RCC 7860 (cell line): ENCODE measurements at places on chromosomes 5 and 9.

- DNase-seq, result no peak
Measured at GRCh38 chr9:86891091-86891490, 56.2 kb downstream of the GAS1 start.

- no peak for DNase-seq
Measured at GRCh38 chr5:57431759-57432158, 50.9 kb downstream of the ACTBL2 start.

DNA sequence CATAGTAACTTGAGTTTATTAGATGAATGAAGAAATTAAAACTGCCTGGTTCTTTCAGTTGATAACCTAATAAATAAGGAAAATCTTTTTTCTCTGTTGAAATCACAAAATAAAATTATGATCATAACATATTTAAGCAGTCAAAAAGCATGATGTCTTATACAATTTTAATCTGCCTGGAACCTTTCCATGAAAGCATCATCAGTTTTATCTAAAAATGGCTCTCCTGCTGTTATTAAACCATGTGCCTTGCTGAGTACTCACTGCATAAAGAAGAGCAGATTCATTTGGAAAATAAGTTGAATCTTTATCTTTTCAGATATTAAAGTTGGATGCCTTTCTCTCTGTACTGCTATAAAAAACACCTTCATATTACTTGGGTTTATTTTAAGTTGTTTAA is 148.8 kb downstream of the SLC24A2 start:
- DNase-seq, result no peak

DNA sequence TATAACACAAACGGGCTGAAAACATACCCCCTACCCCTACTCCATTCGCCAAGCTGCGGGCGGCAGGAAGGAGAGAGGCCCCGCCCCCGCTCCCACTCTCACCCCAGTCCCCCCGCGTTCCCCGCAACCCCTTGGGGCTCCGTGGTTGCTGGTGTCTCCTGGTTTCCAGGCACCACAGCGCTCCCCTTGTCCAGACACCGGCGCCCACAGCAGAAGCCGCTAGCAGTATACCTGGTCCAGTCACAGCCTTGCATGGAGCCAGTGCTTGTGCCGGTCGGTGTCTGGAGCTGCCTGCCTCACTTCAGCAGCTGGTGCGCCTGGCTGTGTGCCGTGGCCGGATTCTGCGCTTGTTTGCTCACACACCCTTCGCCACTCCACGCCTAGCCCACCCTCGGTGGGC is 240.5 kb upstream of the DAB2 start:
- no peak for DNase-seq

GRCh38 chr9:36913393-36914211 is 120.5 kb downstream of the PAX5 start:
- DNase-seq, result no peak

DNA sequence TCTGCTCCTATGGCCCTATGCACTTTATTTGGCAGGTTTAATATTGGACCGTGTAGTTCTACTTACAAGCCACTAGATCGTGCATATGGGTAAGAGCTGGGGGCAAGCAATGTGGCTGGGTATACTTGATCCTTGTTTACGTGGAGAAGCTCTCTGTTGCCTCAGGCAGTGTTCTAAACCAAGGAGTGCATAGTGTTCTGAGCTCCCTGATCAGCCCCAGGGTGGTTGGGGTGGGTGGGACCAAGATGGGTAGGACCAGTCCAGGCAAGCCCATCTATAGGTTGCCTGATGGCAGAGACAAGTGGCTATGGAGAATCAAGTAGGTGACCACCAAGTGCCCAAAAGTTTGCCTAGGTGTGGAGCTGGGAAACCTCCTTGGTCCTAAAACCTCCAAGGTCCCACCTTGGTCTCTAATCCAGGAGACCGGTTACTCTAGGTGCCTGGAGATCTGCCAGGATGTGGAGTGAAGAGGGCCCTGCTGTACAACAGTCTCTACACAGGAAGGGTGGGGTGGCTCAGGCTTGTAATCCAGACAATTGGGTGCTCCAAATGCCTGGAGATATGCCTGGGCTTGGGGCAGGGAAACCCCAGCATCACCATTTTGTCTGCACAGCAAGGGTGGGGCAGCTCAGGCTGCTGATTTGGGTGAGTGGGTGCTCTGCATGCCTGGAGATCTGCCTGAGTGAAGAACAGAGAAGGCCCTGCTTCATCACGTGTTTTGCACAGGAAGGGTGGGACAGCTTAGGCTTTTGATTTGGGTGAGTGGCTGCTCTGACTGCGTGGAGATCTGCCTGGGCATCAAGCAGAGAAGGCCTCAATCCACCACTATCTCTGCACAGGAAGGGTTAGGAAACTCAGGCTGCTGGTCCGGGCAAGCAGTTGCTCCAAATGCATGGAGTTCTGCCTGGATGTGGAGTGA is 659.8 kb downstream of the TLE4 start:
- no peak for DNase-seq

GRCh38 chr5:134585966-134586365 is 46.7 kb downstream of the SAR1B start:
- no peak for DNase-seq

DNA sequence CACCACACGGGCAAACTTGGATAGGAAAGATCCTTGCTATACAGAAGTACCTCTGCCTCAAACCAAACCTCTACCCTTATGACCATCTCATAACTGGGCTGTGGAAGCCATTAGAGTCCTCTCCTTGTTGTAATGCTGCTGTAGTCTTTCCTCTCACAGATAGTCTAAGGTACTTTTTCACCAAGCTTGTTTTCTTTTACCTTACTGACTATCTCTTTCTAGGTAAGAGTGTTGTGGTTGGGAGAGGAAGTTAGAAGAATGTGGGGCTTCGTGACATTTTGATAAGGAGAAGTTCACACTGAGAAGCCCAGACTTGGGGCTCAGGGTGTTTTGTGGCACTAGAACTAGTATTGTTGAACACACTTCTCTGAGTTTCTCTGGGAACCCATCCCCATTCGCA is 8.9 kb downstream of the CFAP95 start:
- no peak for DNase-seq

GRCh38 chr9:96129747-96130146 is 172.2 kb downstream of the HSD17B3 start:
- no peak for DNase-seq

DNA sequence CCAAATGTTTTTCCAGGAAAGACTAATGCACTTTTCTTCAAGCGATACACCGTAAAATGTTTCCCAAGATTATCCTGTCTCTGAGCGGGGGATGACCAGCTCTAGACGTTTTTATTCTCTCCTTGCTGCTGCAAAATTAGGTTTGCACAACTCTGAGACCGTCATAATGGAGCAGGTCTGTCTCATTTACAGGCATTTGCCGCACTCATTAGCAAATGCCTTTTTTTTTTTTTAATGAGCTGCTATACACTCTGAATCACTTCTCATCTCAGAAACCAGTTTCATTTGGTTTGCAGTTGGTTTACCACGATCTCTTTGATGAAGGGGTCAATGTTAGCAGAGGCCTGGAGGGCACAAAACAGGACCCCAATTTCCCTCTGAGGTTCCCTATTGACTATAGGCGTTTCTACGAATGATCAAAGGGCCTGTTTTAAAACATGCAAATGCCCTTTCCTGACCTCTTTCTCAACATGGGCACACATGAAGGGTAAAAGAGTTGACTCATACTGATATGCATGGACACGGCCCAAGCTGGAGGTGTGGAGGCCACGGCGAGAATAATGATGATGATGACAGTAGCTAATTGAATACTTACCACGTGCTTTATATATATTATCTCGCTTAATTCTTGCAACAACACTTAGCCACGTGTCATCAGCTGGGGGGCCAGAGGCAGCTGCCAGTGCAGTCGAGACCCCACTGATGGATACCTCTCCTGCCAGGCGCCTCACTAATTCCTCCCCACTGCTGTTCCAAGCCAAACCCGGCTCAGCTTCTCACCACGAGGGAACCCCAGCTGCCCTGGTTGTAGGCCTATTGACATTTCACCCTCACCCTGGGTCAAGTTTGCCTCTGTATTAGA is 89.9 kb upstream of the PTCH1 start:
- DNase-seq, result no peak

- DNase-seq, result no peak
Measured at GRCh38 chr9:120879446-120879845, 2.5 kb upstream of the PHF19 start.

- no peak for DNase-seq
Measured at GRCh38 chr9:120654272-120654671, 60.0 kb downstream of the MEGF9 start.

GRCh38 chr9:37639841-37640240 is 10.9 kb upstream of the FRMPD1 start:
- DNase-seq, result no peak

- no peak for DNase-seq
Measured at GRCh38 chr5:148969291-148969690, 93.6 kb downstream of the SH3TC2 start.

- no peak for DNase-seq
Measured at GRCh38 chr9:117046666-117047327, 359.7 kb downstream of the TRIM32 start.

- no peak for DNase-seq
Measured at GRCh38 chr5:34930462-34930844, 1.1 kb downstream of the DNAJC21 start.

DNA sequence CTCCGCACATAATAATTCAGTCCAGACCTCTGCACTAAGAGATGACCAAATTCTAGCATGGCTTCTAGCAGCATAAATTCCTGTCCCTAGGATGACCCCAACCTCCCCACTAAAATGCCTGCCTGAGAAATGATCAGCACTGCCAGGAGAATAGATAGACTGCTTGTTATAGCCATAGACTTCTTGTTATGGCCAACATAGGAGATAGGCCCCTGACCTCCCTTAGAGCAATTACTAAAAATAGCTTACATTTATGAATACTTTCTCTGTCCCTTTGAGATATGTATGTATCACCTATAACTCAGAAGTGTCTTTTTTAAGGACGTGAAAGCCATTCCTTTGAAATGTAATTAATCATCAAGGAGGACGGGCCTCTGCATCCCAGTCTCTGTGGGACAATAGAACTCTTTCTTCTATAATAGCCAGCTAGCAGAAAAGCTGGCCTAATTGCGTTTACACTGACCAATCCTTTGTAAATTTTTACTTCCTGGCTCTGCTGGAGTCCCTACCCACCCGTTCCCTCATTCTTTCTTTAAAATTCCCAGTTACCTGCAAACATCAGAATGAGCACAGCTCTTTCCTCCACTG is 1002.7 kb downstream of the CDH18 start:
- no peak for DNase-seq

- DNase-seq, result no peak
Measured at GRCh38 chr9:101881508-101881907, 143.1 kb upstream of the GRIN3A start.

- peak; percentile 41 for DNase-seq
Measured at GRCh38 chr5:141848744-141849414, 29.3 kb downstream of the PCDH1 start.

GRCh38 chr9:77756449-77756848 is 108.3 kb upstream of the GNA14 start:
- DNase-seq, result no peak

DNA sequence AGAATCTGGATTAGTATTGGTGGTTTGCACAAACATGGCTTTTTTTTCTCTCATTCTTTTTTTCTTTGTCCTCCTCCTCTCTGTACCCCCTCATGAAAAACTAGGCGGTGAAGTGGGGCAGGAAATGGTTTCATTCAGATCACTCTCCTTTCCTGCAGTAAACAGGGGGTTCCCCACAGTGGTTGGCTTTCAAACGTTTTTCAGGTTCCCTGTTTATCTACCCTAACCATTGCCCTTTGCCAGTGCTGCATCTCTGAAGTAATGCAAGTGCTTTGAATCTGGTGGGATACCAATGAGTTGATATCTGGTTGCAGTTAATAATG is 29.8 kb downstream of the NR4A3 start:
- DNase-seq, result no peak

DNA sequence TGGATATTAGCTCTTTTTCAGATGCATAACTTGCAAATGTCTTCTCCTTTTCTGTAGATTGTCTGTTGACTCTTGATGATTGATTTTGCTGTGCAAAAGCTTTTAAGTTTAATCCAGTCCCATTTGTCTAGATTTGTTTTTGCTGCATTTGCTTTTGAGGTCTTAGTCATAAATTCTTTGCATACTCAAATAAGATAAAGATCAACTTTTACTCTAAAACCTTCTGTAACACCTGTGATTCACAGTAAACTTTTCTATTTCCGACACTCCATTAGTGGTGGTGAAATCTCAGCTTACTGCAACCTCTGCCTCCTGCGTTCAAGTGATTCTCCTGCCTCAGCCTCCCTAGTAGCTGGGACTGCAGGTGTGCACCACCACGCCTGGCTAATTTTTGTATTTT is 239.0 kb upstream of the ST8SIA4 start:
- no peak for DNase-seq

- DNase-seq, result no peak
Measured at GRCh38 chr9:134251296-134252069, 74.8 kb upstream of the RXRA start.

DNA sequence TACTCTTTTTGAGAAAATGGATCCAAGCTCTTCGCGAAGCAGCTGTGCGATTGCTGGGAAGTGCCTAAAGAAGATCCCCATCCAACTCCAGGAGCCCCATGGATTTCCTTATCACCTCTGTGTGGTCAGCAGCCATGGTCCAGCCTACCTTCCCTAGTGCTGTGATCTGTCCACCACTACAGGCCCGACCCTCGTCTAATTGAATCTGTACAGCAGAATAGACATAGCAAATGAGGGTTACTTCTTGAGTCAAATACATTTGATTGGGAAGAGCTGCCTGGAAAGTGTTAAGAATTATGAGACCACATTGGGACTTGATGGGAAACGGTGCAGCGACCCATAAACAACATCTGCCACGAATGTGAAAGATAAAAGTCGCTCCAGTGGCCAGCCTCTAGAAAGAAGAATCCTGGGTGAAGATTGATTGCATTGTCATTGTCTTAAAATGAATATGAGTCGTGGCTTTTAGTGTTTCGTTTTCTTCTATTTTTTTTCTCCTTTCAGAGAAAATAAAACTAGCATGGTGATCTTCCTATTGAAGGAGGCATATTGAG is 118.4 kb downstream of the PAM start:
- no peak for DNase-seq

DNA sequence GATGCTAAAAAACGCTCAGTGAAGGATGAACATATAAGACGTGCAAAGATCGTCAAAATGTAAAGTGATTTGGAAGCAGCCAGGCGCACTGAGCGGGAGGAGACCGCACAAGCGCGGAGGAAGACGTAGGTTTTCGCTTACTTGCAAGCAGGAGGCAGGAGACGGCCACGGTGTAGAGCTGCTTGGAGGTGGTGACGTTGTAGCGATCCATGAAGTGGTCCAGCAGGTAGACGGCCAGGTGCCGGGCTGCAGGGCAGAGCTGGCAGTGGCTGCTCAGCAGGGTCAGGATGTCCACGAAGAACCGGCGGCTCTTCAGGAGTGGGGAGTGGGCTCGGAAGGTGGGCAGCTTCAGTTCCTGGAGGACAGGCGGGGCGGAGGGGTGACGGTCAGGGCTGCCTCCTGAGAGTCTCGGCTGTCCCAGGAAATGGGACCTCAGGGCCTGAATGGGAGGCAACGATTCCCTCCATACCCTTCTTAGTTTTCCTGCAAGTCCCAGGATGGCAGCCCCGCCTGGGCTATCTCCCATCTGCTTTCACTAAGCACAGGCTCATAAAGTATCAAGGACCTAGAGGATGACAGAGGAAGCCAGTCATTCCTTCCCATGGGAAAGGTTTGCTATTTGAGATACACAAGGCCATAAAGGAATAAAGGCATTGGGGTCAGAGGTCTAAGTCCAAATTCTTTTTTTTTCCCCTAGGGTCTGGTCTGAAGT is 31.8 kb downstream of the CCNJL start:
- no peak for DNase-seq

GRCh38 chr5:6395621-6396020 is 17.3 kb upstream of the MED10 start:
- DNase-seq, result no peak
